Activated B cell treated with CpG ODN at 0.5 μM for 24 hours (primary cell): ENCODE measurements at places on chromosomes 13 and 19. TPM values are rescaled to one million over a fixed set of nuclear protein-coding genes. Genes with fewer than 3 reads are reported as not detected.
A peak's percentile ranks its signal among the peaks of the same experiment; 100 is the strongest.

GRCh38 chr13:108962654-108963053 lies 333.2 kb downstream of the MYO16 start:
- no peak overlapping the region for H3K27ac ChIP-seq
- H3K36me3 ChIP-seq = no peaks in the 10 kb centered on the region
- H3K4me1 ChIP-seq = no peaks in the 10 kb centered on the region
- H3K27me3 ChIP-seq = peaks cover 2% of the 10 kb centered on the region

- peaks cover 70% of the 10 kb centered on the region for H3K36me3 ChIP-seq
- no peak for DNase-seq
- H3K27me3 ChIP-seq = no peaks in the 10 kb centered on the region
- peak overlapping the region; percentile 73 for H3K27ac ChIP-seq
- peaks cover 20% of the 10 kb centered on the region for H3K4me1 ChIP-seq
- H3K4me3 ChIP-seq = no peak overlapping the region
Measured at GRCh38 chr19:16566161-16566560, 6.1 kb downstream of the SLC35E1 start.

DNA sequence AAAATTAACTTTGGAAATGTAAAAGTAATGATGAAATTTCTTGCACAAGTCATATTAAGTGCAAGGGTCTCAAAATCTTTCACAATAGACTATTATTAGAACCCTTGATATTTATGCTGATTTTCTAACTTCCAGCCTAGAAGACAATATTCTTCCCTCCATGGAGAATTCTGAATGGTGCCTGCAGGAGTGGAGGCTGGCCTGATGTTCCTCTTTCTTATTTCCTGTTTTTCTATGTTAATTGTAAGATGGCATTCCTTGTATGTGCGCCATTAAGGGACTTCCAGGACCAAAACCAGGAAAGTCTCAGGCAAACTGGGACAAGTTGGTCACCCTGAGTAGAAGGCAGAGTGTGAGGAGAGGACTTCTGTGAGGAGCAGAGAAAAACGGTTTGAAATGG lies 294.9 kb downstream of the DLEU7 start:
- H3K36me3 ChIP-seq = no peaks in the 10 kb centered on the region
- H3K27ac ChIP-seq = no peak overlapping the region
- H3K27me3 ChIP-seq = no peaks in the 10 kb centered on the region
- DNase-seq = no peak
- H3K4me3 ChIP-seq = no peak overlapping the region

GRCh38 chr13:113989585-113990300 lies 15.9 kb upstream of the C13orf46 start:
- peaks cover 50% of the 10 kb centered on the region for H3K36me3 ChIP-seq
- no peaks in the 10 kb centered on the region for H3K27me3 ChIP-seq
- H3K27ac ChIP-seq = peak overlapping the region; percentile 73

DNA sequence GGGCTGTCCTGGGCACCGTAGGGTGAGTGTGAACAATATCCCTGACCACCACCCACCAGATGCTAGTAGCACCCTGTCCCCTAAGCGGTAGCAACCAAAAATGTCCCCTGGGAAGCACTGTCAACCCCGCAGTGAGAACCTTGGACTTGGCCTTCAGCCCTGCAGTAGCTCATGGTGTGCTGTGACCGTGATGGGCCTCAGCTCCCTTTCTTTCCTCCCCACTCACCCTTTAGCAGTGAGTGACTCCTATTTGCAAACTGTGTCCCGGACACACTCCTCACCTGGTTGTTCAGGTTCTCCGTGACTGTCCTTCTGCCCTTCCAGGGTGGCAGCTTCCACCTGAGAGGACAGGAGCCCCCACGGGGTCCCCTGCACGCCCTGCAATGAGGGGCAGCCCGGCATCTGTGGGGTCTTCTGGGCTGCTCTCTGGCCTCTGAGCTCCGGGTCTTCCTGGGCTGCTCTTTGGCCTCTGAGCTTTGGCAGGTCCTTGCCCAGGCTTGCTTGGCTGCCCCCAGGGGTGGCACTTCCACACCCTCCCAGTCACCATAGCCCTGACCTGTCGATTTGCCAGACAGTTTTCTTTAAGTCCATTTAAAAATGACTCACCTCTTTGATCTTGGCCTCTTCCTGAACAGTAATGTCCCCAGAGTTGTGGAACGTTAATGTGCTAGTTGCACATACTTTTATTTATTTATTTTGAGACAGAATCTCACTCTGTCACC lies 3.8 kb downstream of the KDM4B start:
- H3K4me1 ChIP-seq = peaks cover 55% of the 10 kb centered on the region
- DNase-seq = no peak
- no peaks in the 10 kb centered on the region for H3K27me3 ChIP-seq
- no peak overlapping the region for H3K27ac ChIP-seq
- H3K4me3 ChIP-seq = no peak overlapping the region
- peaks cover 23% of the 10 kb centered on the region for H3K36me3 ChIP-seq

DNA sequence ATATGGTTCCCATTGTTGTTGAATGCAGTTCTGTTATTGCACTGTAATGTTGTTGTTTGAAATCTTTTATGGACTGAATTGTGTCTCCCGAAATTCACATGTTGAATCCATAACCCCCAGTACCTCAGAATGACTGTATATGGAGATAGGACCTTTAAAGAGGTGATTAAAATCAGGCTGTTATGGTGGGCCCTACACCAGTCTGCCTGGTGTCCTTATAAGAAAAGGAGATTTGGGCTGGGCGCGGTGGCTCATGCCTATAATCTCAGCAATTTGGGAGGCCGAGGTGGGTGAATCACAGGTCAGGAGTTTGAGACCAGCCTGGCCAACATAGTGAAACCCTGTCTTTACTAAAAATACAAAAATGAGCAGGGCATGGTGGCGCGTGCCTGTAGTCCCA lies 7.4 kb downstream of the CXCL17 start:
- no peak overlapping the region for H3K27ac ChIP-seq
- H3K27me3 ChIP-seq = no peaks in the 10 kb centered on the region

DNA sequence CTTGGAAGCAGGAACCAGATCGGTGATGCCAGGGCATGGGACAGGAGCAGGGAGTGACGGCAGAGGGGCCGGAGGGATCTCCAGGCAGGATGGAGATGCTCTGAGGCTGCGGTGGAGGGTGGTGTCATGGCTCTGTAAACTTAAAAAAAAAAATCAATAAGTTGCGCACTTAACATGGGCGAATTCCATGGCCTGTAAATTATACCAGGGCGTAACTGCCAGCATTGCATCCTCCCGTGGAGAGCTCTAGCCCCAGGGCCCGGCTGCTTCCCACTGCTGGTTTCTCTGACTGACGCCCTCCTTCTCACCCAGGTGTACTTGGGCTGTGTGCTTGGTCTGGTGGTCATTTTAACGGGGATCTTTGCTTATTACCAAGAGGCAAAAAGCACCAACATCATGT lies 8.7 kb downstream of the ATP12A start:
- H3K4me3 ChIP-seq = no peak overlapping the region
- DNase-seq = no peak
- H3K27me3 ChIP-seq = peaks cover 39% of the 10 kb centered on the region
- H3K27ac ChIP-seq = no peak overlapping the region

DNA sequence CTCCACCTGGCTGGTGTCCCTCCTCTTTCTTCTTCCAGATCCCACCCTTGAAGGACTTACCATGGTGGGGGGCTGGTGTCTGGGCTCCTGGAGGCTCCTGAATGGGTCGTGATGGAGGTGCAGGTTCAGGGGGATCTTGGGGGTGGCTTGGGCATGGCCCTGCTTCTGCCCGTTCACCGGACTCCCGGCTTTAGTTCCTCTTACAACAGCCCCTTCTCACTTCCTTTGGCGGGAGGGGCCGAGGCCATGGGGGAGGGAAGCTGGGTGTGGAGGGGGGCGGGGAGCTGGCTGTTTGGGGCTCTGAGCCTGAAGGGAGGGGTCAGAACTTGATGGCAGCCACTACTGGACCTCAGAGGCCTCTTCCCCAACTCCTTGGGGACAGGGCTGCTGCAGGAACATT lies at the start of gene MYO1F:
Gene MYO1F, minus strand, starts transcription at position 196 of the 400 bp plus-strand sequence. Its CDS starts 133 bp downstream, at position 63.
- peak; percentile 30 for DNase-seq
- H3K27me3 ChIP-seq = no peaks in the 10 kb centered on the region
- no peaks in the 10 kb centered on the region for H3K36me3 ChIP-seq
- peak within 1 kb of the TSS; percentile 89 for H3K4me3 ChIP-seq
- H3K4me1 ChIP-seq = peaks cover 60% of the 10 kb centered on the region
- peak within 1 kb of the TSS; percentile 87 for H3K27ac ChIP-seq

DNA sequence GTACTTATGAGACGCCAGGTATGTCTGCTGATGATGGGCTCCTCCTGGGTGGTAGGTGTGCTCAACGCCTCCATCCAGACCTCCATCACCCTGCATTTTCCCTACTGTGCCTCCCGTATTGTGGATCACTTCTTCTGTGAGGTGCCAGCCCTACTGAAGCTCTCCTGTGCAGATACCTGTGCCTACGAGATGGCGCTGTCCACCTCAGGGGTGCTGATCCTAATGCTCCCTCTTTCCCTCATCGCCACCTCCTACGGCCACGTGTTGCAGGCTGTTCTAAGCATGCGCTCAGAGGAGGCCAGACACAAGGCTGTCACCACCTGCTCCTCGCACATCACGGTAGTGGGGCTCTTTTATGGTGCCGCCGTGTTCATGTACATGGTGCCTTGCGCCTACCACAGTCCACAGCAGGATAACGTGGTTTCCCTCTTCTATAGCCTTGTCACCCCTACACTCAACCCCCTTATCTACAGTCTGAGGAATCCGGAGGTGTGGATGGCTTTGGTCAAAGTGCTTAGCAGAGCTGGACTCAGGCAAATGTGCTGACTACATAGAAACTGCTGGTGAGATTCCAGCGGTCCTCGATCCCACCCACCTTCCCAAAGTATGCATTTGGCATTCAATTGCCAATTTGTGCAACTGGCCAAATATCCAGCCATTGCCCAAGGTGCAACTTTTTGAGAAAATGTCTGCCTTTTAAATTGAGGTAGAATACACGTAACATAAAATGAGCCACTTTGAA lies 10.2 kb downstream of the OR2Z1 start:
- no peaks in the 10 kb centered on the region for H3K36me3 ChIP-seq
- no peak overlapping the region for H3K27ac ChIP-seq
- peaks cover 5% of the 10 kb centered on the region for H3K27me3 ChIP-seq
- no peaks in the 10 kb centered on the region for H3K4me1 ChIP-seq
- no peak overlapping the region for H3K4me3 ChIP-seq
- no peak for DNase-seq

GRCh38 chr19:31350693-31351055 lies 1.4 kb upstream of the TSHZ3 start:
- peaks cover 20% of the 10 kb centered on the region for H3K4me1 ChIP-seq
- no peak for DNase-seq
- H3K27me3 ChIP-seq = peaks cover 53% of the 10 kb centered on the region
- no peaks in the 10 kb centered on the region for H3K36me3 ChIP-seq

DNA sequence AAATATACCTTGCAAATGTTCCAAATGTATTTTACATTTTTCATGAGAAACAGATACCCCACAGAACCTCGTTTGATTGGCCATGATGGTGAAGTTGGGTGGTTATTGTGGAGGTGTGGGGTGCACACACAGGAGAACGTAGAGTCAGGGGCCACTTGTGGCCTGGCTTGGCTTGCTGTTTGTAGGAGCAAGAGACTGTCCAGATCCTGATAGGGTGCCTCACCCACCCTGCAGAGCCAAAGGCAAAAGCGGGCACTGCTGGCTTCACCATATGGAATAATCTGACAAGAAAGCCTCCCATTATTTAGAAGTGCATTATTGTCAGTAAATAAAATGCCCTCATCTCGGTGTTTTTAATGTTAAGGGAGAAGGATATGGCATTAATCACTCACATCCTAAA lies 330.2 kb downstream of the TEX29 start:
- H3K27ac ChIP-seq = no peak overlapping the region
- H3K4me1 ChIP-seq = no peaks in the 10 kb centered on the region
- DNase-seq = no peak
- no peaks in the 10 kb centered on the region for H3K36me3 ChIP-seq
- no peak overlapping the region for H3K4me3 ChIP-seq

DNA sequence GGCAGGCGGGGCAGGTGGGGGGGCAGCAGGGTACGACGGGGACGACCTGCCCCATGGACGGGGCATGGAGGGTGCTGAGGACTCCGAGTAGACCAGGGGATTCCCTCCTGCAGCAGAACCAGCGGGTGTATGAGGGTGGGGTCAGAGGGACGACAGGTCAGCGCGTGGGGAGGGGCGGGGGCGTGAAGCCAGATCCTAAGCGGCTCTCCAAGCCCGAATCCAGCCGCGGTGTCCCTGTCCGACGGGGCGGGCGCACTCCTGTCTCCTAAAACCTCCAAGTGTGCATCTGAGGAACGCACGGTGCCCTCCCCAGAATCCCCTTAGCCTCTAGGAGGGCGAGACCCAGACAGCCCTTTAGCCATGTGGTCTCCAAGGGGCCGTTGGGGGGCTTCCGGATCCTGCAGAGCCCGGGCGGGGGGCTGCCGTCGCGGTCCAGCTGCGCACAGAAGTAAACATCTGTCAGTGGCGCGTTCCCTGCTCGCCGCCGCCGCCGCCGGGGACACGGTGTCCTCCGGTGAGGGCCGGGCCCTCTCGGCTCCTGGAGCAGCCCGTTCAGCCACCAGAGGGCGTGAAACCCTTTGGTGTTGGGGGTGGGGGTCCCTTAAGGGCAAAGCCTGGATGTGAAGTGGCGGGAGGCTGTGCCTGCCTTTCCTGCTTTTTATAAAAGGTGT lies 730 bp downstream of the NRTN start:
- H3K4me1 ChIP-seq = peaks cover 24% of the 10 kb centered on the region
- peaks cover 19% of the 10 kb centered on the region for H3K27me3 ChIP-seq
- no peak overlapping the region for H3K27ac ChIP-seq
- peak overlapping the region; percentile 56 for H3K4me3 ChIP-seq
- peak; percentile 50 for DNase-seq

DNA sequence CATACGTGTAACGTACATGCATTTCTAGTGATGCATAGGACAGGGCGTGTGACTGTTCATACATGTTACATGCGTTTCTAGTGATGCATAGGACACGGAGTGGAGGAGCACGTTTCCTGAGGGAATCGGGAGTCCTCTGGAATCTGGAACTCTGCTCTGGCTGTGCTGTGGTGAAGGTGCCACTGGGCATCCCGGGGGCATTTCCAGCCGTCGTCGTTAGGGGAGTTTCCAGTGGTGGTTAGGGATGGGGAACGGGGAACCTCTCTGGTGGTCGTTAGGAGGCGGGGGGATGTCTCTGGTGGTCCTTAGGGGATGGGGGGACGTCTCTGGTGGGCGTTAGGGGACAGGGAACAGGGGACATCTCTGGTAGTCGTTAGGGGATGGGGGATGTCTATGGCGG lies 209.6 kb upstream of the SOX1 start:
- H3K4me1 ChIP-seq = no peaks in the 10 kb centered on the region
- peaks cover 1% of the 10 kb centered on the region for H3K27me3 ChIP-seq
- no peaks in the 10 kb centered on the region for H3K36me3 ChIP-seq

GRCh38 chr13:93368718-93369117 lies 142.1 kb downstream of the GPC6 start:
- no peak overlapping the region for H3K27ac ChIP-seq
- H3K27me3 ChIP-seq = no peaks in the 10 kb centered on the region
- no peaks in the 10 kb centered on the region for H3K4me1 ChIP-seq
- H3K36me3 ChIP-seq = no peaks in the 10 kb centered on the region
- no peak overlapping the region for H3K4me3 ChIP-seq
- no peak for DNase-seq

Gene TMPRSS9
- total RNA-seq = not detected in 2 replicates

Gene ZNF525
- total RNA-seq = 28.9 and 37.4 TPM in 2 replicates

Gene EDDM13
- not detected in 2 replicates for total RNA-seq

Gene TLE6
- 0.42 and 0.93 TPM in 2 replicates for total RNA-seq

Gene CDX2
- total RNA-seq = not detected in 2 replicates

Gene TEX29
- total RNA-seq = 0.35 and 0.54 TPM in 2 replicates
